ENCODE measurements at places on chromosomes 1 and 21.

DNA sequence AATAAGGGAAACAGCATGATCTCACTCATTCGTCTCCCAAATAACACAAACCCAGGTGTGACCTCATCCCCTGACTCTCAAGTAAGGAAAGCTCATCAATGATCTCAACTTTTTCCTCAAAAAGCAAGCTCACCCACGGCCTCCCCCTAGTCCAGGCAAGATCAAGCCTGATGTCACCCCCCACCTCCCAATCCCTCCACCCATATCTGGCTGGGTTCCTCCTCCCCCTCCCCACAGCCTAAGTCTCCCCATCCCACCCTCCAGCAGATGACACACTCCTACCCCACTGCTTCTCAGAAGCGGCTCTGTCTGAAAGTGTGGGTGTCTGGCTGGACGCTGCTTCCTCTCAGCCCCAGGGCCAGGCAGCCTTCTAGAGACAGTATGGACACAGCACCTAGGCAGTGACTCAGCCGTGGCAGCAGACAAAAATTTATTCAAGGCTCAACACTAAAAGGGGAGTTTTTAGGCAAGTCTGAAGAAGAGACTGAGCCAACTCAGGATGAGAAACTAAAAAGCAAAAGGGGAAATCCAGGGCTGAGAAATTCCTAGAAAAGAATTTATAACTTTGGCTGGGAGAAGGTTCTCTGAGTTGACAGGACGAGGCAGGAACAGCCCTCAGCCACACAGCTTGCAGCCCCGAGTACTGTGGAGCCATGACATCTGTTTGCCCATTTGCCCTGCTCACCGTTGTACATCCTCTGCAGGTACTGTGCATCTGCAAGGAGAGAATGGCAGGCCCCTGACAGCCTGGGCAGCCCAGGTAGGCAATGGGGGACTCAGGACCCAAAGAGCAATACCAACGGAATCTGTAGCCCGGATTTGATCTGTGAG, 81.6 kb upstream of the LRRC8D start:
- no peak for DNase-seq

DNA sequence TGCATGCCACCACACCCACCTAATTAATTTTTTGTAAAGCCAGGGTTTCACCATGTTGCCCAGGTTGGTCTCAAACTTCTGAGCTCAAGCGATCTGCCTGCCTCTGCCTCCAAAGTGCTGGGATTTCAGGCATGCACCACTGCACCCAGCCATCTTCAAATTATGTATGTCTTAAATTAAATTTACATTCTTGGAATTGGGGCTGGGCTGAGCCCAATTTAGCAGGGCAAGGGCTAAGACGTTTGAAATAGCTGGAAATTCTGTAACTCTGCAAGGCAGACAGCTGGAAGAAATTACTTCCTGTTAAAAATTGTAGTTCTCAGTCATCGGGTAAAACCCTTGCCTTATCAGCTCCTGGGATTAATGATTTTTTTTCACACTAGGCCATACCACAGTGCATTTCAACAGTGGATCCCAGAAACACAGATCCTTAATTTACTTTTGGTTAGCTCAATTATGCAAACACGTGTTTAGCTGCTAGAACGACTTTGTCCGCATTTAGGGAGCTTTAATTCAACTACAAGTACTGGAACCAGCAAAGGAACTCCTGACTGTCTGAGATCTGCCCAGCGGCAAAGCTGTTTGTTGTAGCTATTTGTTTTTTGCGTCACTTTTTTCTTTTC, 83.3 kb downstream of the OLFML3 start:
- no peak for DNase-seq

DNA sequence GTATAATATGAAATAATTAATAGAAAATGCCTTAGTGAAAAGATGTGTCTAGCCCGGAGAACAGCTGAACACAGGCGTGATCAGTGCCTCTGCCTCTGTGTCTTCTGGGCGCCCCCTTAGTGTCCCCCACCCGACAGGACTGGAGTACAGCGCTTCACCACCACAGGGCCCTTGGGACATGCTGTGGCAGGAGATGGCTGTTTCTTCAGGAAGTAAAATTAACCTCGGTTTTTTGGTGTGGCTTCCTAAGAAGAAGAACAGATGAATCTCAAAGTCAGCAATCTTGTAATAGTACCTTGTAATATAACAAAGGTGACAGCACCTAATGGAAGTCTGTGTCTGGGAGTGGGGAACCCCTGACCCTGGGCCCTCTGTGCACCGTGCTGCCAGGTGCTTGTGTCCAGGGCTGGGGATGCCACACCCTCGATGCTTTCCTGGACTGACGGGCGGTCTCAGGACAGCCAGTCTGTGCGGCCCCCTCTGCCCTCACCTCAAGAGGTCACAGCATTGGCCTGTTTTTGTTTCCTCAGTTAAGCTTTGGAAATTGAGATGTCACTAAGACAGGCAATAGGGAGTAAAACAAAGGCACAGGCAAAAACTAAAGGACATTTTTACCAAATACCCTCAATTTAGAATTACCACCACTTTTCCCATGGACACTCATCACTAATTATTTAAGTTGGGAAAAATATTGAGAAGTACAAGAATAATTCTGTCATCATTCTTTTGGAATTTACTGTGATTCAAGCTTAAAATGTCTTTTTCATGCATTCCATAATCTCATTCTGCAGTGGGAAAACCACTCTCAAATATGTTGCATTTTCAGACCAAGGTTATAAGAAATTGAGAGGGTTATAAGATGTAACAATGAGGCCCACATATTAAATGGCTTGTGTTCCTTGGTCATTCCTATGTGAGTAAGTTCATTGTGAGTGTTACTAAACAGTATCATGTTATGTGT, 79.3 kb downstream of the ADARB1 start:
- DNase-seq = no peak

DNA sequence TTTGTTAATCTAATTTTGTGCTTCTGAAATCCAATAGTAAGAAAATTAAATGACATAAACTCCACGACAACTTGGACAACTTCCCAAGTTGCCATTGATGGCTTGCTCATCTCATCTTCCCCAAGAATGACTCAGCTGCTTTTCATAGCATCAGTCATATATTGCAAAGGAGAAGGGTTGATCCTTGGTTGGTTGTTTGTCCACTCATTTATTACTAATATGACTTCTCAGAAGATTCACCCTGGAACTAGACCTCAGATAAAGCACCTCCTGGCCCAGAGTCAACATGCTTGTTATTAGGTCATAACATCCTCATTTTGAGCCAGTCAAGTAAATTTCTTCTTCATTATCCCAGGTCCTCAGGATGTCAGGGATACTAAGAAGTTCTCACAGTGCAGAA, 2.3 kb upstream of the LCE3D start:
- no peak for DNase-seq

DNA sequence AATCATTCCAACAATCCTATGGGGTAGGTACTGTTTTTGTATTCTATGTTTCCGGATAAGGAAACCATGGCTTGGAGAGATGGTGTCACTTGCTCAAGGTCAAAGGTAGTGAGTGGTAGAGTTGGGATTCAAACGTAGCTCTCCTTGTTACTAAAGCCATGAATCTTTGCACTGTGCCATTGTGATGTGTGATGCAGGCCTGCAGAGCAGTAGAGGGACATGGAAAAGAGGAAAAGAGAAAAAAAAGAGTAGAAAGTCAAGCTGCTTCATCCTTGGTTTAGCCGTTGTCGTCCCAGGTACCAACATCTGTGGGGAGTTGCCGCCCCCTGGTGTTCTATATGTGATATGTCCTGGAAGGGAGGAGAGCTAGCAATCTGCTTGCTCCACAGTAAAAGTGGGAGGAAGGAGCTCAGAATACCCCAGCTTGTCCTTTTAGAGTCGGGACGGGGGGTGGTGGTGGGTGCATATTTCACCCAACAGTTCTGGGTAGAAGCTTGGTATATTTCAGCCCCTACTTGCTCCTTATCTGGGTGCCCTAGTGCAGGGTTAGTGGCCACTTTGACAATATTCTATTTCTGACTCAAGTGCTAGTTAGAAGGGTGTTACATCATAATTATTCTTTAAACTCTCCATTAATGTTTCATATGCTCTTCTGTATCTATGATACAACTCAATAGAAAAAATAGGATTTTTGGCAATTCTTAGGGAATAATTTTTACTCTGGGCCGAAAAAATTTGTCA, 98.4 kb downstream of the EBNA1BP2 start:
- peak; percentile 100 for DNase-seq

GRCh38 chr1:45924736-45925135, 121.3 kb downstream of the MAST2 start:
- no peak for DNase-seq

GRCh38 chr1:171160639-171161354, 24.3 kb upstream of the FMO2 start:
- DNase-seq = no peak

GRCh38 chr1:244840219-244840794, 4.8 kb downstream of the COX20 start:
- no peak for DNase-seq

DNA sequence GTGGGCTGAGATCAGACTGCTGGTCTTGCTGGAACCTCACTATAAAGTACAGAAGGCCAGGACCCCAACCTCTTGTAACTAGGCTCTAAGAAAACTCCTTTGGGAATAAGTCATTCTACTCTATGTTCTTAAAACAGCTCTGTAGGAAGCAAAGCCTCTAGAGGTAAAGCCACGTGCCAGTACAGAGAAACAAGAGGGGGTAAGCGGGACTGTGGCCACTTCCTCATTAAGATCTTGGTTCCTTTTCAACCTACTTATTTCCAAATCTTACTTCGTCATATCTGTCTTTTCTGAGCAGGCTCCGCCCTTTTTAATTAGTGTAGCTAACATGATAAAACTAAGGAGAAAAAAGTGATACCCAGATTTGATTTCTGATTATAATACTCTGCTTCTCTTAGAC, 3.8 kb downstream of the NCSTN start:
- no peak for DNase-seq

- no peak for DNase-seq
Observed at GRCh38 chr1:168098534-168099320, 38.0 kb downstream of the GPR161 start.

DNA sequence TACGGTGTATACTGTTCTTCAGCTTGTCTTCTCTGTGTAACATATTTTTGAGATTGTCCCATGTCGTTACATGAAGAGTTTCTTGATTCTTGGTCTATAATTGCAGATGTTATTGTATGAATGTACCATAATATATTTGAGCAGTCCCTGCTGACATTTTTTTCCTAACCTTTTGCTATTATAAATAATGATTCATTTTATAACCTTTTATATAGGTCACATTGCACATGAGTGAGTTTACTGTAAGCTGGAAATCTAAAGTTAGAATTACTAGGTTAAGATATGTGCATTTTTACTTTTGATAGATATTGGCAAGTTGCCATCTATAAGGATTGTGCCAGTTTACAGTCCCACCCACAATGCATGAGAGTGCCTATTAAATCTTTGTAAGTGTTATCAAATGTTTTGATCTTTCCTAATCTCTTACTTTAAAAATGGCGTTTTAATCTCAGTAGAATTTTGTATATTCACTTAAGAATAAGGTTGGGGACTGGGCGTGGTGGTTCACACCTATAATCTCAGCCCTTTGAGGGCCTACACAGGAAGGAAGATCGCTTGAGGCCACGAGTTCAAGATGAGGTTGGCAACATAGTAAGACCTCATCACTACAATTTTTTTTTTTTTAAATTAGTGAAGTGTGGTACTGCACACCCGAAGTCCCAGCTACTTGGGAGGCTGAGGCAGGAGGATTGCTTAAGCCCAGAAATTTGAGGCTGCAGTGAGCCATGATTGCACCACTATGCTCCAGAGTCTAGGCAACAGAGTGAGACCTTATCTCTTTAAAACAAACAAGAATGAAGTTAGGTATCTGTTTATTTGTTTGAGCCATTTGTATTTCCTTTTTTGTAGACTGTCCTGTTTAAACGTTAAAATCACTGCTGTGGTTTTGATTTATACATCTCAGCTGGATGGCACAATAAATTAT, 36.5 kb downstream of the ZMYM1 start:
- DNase-seq = no peak

- DNase-seq = no peak
Observed at GRCh38 chr21:36803816-36804439, 105.0 kb downstream of the SIM2 start.

DNA sequence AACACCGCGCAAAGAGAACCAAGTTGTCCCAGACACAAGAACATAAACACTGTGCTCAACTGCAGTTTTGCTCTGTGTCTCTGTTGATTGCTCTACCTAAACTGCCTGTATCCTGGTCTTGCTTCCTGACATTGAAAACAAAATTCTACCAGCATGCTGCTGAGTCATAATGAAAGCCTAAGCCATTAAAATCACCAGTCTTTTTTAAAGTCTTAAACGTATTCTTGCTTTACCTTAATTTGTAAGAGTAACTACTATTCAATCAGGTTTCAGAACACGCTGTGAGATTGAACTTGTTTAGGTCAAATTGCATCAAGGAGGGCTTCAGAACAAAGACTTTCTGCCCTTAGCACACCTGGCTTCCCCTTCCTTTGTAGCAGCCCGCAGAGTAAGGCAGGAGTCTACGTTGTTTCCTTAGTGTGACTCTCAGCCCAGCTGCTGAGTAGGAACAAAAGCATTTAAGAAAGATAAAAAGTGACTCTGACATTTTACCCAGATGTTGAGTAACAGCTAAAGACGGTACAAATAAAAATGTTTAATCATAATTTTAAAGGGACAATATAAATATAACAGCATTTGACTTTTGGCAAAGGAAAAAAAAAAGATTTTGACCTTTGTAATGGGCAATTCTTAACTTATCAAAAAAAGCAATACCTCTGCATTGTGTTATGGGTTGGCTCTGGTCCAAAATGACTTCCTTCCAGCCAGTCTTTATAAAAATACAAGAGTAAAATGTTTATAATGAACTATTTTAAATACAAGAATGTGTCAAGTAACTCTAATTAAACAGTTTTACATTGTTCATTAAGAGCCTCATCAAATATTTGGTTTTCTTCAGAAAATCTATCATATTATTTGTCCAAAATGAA, 186.9 kb upstream of the ADGRL4 start:
- DNase-seq = peak; percentile 35

DNA sequence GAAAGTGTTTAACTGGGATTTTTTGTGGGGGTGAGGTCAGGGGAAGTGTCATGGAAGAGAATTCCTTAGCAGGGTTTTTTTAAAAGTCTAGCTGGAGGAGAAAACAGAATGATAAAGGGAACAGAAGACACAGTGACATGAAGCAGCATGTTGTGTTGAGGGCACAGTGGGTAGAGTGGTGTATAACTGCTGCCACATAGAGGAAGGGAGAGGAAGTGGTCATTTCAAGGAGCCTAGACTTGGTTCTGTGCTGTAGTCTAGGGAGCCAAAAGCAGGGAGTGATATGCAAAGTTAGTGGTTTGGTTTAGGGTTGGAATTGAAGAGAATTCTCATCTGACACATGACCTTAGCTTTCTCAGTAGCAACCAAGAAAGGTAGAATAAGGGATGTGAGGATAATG, 10.2 kb downstream of the EEIG2 start:
- DNase-seq = peak; percentile 15

GRCh38 chr21:26719750-26720149, 125.5 kb downstream of the ADAMTS1 start:
- DNase-seq = no peak
